Occipital lobe (tissue), 3 donors: ENCODE measurements at places on chromosomes 4 and X. TPM values are rescaled to one million over a fixed set of nuclear protein-coding genes. Genes with fewer than 3 reads are reported as not detected.

DNA sequence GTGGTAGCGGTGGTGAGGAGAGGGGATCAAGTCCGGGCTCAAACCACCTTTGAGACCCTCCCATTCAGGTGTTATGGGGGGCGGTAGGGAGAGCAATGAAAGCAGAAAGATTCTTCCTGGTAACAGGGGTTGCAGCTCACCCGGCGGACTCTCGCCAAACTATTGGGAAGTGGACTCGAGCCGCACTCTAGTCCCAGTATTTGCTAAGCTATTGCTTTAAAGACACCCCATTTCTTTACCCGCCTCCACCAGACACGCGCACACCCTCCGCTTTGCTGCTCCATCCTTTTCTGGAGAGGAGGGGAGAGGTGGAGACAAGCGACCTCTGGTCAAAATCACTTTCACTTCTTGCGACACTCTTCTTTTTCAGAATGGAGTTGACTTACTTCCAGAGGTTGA is 625 bp upstream of the GABRA4 start:
- no peak for DNase-seq

Gene MUC7
- total RNA-seq: not detected

Gene ABLIM2
- 18.4 TPM for total RNA-seq

Gene HUWE1
- 95.3 TPM for total RNA-seq

Gene CCDC120
- total RNA-seq: 2.0 TPM
